ENCODE measurements at places on chromosomes 12 and 14.

DNA sequence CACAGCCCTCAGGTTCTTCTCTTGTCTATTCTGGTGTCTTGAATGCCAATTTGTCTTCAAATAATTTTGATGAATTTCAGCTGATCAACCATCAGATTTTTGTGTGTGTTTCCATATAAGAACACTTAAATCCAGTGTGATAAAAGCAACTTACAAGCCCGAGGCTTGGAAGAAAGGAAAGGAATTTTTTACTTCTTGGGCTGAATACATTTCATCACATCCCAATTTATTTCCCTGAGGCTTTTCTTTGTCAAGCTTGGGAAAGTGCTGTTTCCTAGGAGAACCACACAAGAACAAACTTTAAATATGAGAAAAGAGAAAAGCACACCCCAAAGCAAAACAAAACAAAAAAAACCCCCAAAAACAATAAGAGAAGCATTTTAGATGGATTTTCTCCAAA, 26.6 kb downstream of the GPRC5D start:
- DNase-seq, result no peak

- DNase-seq, result no peak
Measured at GRCh38 chr12:81253360-81253759, 175.5 kb downstream of the ACSS3 start.

DNA sequence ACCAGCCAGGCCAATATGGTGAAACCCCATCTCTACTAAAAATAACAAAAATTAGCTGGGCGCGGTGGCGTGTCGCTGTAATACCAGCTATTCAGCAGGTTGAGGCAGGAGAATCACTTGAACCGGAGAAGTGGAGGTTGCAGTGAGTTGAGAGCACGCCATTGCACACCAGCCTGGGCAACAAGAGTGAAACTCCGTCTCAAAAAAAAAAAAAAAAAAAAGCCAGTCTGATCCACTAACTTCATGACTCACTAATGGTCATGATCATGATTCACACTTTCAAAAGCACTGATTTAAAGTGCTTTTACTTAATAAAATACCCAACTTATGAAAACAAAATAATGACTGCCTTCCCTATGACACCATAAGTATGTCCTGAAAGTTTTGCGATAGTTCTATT, 38.4 kb upstream of the CPM start:
- no peak for DNase-seq

GRCh38 chr12:49974231-49974675, 1.5 kb downstream of the AQP6 start:
- peak; percentile 41 for DNase-seq

GRCh38 chr12:68536885-68537485, 73.7 kb upstream of the RAP1B start:
- no peak for DNase-seq

DNA sequence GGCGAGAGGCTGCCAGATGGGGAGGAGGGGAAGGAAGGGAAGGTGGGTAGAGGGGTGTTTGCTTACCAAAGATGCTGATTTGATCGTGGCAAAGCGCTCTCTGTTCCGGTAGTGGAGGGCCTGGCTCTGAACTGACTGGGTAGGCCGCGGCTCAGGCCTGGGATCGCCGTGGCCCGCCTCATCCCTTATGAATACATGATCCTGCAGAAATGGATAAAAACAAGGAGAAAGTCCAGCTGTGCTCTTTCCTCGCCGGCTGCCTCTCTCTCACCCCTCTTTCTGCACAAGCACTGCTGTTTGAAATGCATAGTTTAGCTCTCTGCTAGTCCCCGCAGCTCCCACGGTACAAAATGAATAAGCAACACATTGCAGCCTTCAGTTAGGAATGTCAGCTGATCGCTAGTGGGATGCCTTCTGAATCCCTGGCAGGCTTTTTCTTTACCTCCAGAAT, 53.8 kb downstream of the PEBP1 start:
- DNase-seq, result no peak

- no peak for DNase-seq
Measured at GRCh38 chr14:47257013-47257412, 418.4 kb downstream of the MDGA2 start.

DNA sequence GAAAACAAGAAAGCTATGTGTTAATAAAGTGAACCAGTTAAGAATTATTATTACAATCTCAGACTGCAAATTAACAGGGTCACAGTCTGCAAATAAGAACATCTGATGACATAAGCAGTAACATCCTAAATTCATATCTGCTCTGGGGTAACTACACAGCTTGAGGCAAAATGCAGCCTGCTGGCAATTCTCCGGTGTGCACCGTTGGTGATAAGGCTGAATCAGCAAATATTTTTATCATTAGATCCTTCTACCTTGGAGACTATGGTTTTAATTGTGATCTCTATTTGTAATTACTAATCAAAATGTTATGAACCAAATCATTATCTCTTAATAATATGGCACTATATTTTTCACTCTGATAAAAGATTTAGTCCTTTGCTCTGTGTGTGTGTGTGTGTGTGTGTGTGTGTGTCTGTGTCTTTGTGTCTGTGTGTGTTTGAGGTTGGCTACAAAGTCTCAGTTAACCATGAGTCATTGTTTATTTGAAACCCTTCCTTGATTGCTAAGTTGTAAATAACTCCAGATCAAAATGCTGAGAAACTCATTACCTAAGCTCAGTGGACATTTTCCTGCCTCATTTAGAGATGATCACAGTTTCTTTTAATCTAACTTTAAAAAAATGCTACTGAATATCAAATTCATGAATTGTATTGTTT, 442.6 kb downstream of the GXYLT1 start:
- DNase-seq, result no peak

- no peak for DNase-seq
Measured at GRCh38 chr12:94284859-94285258, 136.5 kb downstream of the PLXNC1 start.

DNA sequence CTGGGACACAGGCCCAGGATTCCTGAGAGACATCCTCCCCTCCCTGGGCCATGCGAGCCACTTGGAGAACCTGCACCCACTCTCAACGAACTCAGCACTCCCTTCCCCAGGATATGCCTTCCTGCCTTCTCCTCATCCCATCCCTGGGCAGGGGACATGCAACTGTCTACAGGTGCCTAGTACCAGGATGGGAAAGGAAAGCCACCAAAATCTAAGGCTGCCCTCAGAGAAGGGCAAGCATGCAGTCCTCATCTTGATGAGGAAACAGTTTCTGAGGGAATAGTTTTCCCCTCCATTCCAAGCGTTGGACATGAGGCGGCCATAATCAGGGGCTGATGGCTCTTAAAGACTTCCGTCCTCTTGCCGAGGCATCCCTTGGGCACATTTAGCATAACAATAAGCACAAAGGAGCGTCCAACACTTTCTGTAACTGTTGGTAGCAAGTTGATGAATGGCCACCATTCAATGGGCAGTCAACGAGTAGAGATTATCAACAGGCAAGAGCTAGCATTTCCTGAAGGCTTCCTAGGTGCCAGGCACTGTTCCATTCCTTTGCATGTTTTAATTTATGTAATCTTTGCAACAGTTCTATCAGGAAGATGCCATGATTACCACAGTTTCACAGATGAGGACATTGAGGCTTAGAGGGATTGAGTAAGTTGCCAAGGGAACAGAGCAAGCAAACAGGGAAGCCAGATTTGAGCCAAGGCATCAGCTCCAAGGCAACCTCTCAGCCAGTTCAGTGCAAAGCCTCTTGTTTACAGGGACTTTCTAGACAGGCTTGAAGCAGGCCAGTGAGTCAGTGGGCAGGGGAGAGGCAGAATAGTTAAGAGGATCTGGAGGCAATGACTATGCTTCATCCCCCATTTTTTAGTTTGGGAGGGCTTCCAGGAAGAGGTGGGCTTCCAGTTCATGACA, 105.1 kb downstream of the SINHCAF start:
- no peak for DNase-seq

DNA sequence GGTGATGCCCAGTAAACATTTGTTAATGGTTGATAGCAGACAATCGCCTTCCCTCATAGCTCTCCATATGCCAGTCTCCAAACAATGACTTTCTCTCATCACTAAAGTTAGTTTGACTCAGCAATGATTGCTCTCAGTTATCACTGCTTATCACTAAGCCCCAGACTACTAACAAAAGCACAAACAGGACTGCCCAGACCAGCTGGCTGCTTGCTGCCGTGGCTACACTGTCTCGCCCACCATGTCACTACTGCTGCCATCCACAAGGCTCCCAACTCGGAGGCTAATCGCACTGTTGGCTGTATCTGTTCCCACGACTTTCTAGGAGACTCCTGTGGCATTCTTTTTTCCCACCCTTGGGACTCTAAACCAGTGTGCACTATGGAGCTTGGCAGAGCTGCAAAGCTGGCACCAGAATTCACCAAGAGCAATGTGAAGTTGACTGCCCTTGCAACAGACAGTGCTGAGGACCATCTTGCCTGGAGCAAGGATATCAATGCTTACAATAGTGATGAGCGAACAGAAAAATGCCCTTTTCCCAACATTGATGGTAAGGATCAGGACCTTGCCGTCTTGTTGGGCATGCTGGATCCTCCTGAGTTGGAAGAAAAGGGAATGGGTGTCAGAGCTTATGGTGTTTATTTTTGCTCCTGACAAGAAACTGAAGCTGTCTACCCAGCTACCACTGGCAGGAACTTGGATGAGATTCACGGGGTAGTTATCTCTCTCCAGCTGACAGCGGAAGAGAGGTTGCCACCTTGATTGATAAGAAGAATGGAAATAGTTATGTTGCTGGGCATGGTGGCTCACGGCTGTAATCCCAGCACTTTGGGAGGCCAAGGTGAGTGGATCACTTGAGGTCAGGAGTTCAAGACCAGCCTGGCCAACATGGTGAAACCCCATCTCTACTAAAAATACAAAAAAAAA, 27.1 kb upstream of the NR2C1 start:
- DNase-seq, result no peak

- no peak for DNase-seq
Measured at GRCh38 chr14:76695263-76695920, 65.9 kb upstream of the VASH1 start.

DNA sequence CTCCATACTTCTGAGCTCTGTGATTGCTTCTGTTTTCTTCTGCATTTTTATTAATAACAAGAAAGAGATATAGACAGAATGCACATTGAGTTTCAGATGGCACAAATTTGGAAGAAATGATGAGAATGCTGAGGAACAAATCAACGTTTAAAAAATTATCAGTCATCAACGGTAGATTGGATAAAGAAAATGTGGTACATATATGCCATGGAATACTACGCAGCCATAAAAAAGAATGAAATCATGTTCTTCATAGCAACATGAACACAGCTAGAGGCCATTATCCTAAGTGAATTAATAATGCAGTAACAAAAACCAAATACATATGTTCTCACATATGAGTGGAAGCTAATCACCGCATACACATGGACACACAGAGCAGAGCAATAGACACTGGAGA, 81.8 kb downstream of the DUSP6 start:
- DNase-seq, result no peak

GRCh38 chr14:69755784-69756183, 11.2 kb upstream of the SRSF5 start:
- no peak for DNase-seq

DNA sequence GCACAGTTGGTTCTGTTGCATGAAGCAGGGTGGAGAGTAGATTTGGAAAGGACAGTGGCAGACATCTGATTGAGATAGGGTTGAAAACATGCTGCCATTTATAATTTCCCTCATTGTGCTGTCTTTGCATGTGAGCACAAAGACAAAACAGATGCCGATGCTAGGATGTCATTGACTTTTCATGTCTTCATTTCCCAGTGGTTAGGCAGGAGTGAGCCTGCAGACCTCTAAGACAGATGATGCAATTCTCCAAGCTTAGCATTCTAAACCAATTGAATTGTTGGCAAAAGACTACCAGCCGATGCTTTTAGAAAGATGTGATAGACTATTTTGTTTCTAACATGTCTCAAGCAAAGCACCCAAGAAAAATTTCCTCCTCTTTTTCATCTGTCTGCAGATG, 37.1 kb upstream of the PELI2 start:
- DNase-seq, result peak; percentile 12

GRCh38 chr12:31599053-31599452, 8.1 kb upstream of the DENND5B start:
- DNase-seq, result no peak

GRCh38 chr12:114976372-114976771, 292.4 kb upstream of the TBX3 start:
- DNase-seq, result no peak

DNA sequence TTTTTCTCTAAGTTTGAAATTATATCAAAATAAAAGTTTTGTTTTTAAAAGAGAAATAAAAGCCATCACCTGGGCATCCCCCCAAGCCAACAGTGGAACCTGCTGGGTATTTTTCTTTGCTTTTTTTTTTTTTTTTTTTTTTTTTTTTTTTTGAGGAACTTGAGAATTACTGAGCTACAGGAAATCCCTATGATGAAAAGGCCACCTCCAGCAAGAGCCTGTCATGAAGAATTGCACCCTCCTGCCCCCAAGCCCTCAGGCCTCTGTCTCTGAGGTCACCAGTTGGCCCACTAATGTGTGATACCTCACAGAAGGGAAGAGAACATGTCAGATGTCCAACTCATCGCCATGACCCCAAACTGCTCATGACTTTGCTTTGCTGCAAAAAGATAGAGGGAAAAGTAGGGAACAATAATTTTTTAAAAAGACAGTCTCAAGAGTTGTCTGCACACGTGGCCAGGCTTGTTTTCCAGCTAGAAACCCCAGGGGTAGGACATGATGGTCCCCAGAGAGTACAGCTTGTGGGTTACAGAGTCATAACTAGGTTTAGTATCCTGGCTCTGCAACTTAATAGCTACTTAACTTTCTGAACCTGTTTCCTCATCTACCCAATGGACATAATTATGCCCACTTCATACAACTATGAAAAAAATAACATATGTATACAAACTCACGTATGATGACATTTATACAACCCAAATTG, 124.3 kb upstream of the EGLN3 start:
- no peak for DNase-seq

DNA sequence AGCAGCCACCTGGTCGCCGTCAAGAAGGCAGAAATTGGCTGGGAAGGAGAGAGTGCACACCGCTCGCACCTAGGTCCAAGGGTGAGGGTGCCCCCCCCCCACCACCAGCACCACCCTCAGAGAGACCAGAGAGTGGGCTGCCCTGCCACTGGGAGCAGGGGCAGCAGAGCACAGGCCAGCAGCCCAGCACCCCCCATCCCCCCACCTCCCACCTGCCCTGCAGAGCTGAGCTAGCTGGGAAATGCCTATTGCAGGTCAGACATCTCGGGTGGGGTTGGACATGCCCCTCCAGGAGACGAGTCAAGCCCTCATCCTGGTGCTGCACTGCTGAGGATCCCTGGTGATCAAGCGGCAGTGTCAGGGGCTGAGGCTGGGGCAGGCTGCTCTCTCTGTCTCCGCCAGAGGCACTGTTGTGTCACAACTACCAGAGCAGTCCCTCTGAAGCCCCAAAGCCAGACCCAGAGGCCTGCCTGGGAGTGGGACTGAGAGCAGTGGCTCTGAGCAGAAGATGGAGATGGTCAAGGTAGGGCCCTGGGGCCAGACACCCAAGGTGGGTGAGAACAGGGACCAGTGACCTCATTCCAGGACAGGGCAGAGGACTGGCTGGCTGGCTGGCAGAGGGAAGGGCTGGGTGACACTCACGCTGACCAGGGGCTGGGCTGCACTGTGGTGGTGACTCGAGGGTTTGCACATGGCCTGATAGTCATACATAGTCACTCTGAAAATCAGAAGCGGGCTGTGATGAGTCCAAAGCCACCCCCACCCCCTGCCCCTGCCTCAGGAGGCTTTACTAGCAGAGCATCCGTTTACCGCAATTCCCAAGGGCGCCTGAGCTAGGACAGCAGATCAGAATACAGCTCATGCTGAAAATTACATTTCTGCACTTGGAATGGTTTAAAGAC, 19.7 kb upstream of the LRTM2 start:
- DNase-seq, result no peak
